ENCODE measurements at places on chromosomes 3 and 15.

DNA sequence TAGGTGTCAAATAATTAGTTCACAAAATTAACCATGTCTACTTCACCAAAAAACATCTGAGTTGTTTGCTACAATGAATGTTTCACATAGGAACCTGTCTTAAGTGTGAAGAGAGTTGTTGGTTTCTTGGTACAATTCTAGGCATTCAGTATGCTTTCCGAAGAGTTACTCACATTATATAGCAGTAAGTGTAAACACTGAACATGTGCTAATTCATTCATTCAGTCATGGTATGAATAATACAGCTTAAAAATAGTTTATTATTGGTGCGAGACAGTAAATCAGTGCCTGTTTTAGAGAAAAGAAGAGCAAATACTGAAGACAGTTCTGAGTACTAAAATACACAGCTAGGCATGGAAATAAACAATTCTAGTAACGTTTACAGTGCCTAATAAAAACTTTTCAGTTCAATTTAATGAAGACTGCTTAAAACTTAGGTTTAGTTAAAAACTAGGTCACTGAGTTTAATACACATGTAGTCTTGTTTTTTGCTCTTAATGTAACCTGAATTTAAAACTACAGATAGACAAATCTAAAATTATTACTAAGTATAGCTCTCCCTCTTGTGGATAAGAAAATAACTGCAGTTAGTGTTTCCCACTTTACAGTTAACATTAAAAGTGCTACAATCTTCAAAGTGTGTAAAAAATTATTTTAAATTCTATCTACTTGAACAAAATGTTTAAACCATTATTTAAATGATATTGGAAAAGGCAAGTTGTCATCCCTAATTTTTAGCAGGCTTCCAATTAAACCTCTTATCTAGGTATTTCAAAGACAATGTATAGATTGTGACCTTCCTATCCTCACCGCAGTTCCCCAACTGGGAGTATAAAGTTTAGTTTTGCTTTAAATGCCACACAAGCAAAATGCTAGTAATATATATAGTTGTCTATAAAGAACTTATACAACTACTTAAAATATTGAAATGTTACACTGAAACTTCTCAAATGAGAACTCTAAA, 20.1 kb upstream of the ZCWPW2 start:
- DNase-seq = no peak

GRCh38 chr3:121595765-121596406, 2.7 kb downstream of the FBXO40 start:
- DNase-seq = no peak

- no peak for DNase-seq
These were observed 673.2 kb upstream of the BCHE start for GRCh38 chr3:166510382-166510781.

DNA sequence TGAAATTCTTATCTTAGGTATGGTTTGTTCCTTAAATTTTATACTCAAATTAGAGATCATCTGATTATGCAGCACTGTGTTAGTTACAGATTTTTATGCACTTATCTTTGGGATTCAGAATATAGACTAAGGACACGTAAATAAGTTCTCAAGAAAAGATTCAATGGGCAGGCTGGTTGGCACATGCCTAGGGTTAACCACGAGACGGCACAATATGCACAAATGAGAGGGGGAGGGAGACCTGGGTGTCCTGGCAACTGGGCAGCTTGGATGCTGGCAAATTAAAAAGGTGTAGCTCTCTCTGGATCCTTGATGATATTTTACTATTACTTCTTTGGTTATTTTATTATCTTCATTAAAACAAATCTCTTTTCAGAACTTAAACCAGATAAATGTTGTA, 672 bp downstream of the AADAC start:
- DNase-seq = no peak

- no peak for DNase-seq
These were observed 39.1 kb upstream of the PHLDB2 start for GRCh38 chr3:111819927-111820326.

GRCh38 chr15:89341316-89342005, 6.8 kb upstream of the POLG start:
- no peak for DNase-seq

DNA sequence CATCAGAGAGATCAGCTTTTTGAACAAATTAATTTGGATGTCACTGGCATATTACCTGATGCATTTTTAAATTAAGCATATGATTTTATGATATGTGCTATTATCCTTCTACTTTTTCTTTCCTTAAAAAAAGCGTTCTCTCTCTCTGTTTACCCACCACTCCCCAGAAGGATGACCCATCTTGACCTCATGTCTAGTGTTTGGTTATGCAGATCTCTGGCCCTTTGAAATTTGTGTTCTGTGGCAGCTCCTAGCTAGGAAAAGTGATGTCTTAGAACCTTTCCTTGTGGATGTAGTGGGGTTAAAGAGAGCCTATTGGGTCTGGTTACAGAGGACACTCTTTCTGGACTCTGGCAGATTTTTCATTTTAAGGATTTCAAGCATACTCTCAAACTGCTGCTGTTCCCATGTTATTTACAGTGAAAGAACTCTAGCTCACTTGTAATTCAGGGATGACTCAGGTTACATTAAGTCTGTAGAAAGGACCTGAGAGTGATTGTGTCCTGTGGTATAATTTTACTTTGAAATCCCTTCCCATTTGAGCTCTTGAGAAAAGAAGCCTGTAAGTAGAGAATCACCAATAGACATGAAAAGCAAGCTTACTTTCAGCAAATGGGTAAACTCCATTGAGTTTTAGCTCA, 23.8 kb downstream of the ARHGEF26 start:
- no peak for DNase-seq

DNA sequence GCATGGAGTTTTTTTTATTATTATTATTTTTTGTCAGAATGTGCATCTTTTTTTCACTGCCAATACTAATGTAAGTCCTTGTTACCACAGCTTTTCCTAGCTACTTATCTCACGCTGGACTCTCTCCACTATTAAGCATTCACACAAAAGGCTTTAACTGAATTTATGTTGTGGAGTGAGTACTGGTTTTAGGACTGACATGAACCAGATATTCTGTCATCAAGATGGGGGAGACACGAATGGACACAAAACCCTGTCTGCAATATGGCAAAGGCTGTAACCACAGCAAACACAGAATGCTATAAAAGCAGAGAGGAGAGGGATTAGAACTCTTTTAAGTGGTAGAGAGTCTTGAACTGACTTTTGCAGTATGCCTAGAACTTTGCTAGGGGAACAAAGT, 592.2 kb upstream of the TBL1XR1 start:
- no peak for DNase-seq

Measured in stimulated activated naive CD4-positive, alpha-beta T cell (primary cell).